ENCODE measurements at places on chromosomes 7 and 10. TPM values are rescaled to one million over a fixed set of nuclear protein-coding genes. Genes with fewer than 3 reads are reported as not detected.

Gene ZNF727
- total RNA-seq: 1.8 TPM

Gene UCN3
- total RNA-seq: not detected

Gene GPR26
- not detected for total RNA-seq

Gene LUC7L2
- 45.2 TPM for total RNA-seq

Gene PLAC9
- 29.1 TPM for total RNA-seq

GRCh38 chr7:135499818-135500217, 10.1 kb downstream of the CNOT4 start:
- DNase-seq: no peak

GRCh38 chr7:6530626-6531491, 20.4 kb downstream of the GRID2IP start:
- no peak for DNase-seq

DNA sequence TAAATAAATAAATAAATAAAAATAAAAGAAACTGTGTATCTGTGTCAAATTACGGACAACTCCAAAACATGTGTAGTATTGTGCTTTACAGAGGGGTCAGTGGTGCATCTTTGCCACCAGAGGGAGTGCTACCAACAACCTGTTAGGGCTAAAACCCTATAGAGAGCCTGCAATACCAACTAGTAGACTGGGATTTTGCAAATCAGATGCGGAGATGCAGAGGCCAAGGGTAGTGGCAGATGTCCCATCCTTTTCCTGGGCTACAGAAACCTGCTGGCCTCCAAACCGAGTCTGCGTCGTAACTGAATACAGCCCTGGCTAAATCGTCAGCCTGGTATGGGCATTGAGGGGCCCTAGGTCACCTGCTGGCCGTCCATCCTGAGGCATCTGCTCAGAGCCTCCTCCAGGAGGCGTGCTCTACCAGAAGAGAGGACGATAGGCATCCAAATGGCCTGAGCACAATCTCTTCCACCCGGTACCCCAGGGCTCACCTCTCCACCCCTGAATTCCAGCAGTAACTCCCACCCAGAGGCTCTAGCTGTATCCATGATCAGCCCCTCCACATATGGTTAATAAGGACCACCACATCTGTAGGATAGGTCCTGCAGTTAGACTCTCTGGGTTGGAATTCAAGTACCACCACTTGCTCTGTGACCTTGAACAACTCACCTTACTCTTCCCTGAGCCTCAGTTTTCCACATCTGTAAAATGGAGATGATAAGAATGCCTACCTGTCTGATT, 6.2 kb upstream of the RRP12 start:
- peak; percentile 48 for DNase-seq

DNA sequence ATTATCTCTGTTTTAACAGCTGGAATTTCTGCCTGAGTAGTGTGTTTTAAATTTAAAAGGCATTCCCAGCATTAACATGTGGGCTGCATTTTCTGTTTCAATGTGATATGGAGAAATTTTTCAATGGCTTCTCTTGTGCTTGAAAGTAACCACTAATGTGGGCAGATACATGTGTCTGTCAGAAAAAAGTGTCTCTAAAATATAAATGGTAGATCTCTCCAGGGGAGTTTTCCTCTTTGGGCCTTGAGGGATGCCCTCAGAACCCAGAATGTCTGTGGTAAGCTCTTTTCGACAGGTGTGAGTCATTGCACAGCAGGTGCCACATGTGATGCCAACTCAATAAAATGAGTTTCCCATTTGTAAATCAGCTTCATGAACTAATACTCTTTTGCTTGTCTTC, 221.1 kb downstream of the SEMA3E start:
- DNase-seq: no peak

- no peak for DNase-seq
These were observed 12.5 kb downstream of the STN1 start for GRCh38 chr10:103905441-103905840.

- DNase-seq: no peak
These were observed 194.0 kb downstream of the CFTR start for GRCh38 chr7:117673839-117674238.
